ENCODE measurements at places on chromosomes 16 and 17.

DNA sequence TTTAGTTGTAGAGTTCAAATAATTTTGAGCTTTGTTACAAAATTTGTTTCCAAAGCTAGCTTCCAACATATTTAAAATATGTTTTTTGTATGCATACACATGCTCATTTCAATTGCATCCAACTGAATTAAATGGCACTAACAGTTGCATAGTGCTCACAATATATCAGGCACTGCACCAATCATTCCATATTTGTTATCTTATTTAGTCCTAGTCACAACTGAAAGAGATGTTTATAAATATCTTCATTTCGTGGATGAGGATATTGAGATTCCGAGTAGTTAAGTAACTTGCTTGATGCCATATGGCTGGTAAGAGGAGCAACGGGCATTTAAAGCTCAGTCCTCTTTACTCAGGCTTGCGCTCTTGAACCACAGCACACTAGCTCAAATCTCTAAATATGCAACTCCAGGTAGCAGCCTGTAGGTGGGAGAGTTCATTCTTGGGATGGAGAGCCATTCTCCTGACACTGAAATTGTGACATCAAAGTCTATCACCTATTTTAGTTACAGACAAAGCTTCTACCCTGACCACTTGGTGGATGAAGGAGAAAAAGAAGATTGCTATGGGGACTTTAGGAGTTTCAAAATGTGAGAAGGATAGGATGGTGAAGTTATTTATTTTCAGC, 118.0 kb upstream of the CA10 start:
- no peaks in the 10 kb centered on the region for H3K27me3 ChIP-seq
- H3K4me3 ChIP-seq: no peak overlapping the region
- no peak for DNase-seq
- H3K27ac ChIP-seq: no peak overlapping the region

DNA sequence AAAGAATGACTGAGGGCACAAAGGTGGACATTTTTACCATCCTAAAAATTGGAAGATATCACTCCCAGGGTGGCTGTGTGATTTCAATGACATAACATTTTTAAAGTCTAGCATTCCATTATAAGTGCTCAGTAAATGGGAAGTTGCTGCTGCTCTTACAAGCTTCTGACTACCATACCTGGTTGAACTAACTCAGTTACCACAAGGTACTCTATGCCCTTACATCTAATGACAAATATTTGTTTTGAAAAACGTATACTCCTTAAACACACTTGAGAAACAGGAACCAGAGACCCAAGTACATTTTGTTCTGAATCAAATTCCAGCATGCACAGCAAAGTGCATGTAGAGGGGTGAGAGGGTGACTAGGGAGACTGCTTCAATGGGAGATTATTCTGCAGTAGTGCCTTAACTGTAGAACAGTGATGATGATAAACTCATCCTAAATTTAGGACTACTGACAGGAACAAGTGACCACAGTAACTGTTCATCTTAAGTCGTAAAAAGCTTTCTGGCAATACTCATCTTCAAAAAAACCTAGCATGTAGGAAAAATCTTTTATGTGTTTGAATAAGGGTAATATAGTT, 83.5 kb downstream of the KANSL1 start:
- no peak overlapping the region for H3K4me3 ChIP-seq
- DNase-seq: no peak

DNA sequence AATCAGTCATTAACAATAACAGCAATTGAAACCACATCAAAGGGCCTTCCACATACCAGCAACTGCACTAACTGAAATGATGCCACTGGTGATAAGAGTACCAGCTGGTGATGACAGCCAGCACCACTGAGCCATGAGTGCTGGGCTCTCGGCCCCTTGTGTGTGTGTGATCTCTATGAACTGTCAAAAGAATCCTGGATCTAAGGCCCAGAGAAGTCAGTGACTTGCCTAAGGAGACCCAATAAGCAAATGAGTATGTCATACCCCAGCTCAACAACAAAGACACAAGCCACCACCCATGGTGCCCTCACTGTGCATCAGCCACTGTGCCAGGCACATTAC, 220.9 kb downstream of the ZNF423 start:
- no peak for DNase-seq
- H3K27ac ChIP-seq: no peak overlapping the region
- H3K36me3 ChIP-seq: peaks cover 45% of the 10 kb centered on the region
- no peaks in the 10 kb centered on the region for H3K27me3 ChIP-seq
- peaks cover 53% of the 10 kb centered on the region for H3K4me1 ChIP-seq

DNA sequence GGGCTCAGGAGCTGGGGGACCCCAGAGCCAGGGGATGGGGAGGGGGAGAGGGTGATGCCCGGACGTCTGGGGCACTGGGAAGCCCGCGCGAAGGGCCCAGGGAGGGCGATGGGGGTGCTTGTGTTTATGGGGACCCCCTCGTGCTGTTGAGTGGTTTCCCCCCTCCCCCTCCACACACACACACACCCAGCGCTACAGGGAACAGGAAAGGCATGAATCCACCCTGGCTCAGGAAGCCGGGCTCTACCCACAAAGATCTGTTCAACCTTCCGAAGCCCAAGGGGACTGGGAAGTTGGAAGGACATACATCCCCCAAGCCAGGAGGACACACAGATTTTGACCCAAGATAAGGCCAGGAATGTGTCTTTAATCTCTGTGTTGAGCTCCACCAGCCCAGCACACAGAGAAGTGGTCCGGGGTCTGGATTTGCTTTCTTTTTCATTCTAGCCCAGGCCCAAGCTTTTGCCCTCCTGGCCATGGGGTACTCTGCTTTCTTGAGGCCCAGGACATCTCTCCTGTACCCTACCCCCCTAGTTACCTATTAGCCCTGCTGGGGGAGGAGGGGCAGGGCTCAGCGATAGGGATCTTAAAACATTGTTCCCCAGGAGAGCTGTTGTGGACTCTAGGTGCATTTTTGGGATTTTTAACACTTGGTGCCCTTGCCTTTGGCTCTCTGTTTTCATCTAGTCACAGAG, 1.2 kb downstream of the UBALD2 start:
- no peak for DNase-seq
- H3K36me3 ChIP-seq: peaks cover 38% of the 10 kb centered on the region
- H3K27ac ChIP-seq: peak overlapping the region; percentile 82
- peaks cover 62% of the 10 kb centered on the region for H3K4me1 ChIP-seq

GRCh38 chr16:29254676-29255495, 151.6 kb downstream of the NPIPB11 start:
- H3K27me3 ChIP-seq: no peaks in the 10 kb centered on the region
- no peak overlapping the region for H3K4me3 ChIP-seq
- H3K27ac ChIP-seq: no peak overlapping the region
- no peak for DNase-seq
- peaks cover 4% of the 10 kb centered on the region for H3K36me3 ChIP-seq
